ENCODE measurements at places on chromosomes 12 and 14.

- no peak for DNase-seq
These were observed 127.2 kb downstream of the CMAS start for GRCh38 chr12:22173177-22173576.

DNA sequence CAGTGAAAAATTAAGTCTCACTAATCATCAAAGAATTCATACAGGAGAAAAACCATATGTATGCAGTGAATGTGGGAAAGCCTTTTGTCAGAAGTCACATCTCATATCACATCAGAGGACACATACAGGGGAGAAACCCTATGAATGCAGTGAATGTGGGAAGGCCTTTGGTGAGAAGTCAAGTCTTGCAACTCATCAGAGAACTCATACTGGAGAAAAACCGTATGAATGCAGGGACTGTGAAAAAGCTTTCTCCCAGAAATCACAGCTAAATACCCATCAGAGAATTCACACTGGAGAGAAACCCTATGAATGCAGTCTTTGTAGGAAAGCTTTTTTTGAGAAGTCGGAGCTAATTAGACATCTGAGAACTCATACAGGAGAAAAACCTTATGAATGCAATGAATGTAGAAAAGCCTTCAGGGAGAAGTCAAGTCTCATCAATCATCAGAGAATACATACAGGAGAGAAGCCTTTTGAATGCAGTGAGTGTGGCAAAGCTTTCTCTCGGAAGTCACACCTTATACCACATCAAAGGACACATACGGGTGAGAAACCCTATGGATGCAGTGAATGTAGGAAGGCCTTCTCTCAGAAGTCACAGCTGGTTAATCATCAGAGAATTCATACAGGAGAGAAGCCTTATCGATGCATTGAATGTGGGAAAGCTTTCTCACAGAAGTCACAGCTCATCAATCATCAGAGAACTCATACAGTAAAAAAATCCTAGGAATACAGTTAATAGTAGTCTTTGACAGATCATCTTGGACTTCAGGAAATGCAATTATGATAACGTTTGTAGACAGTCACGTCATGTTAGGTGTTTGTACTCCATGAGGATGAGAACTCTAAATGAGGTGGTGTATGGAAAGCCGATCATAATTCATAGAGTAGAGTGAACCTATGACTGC, 21.1 kb downstream of the ZNF84 start:
- DNase-seq, result no peak

GRCh38 chr12:77102691-77103090, 37.3 kb upstream of the E2F7 start:
- no peak for DNase-seq

DNA sequence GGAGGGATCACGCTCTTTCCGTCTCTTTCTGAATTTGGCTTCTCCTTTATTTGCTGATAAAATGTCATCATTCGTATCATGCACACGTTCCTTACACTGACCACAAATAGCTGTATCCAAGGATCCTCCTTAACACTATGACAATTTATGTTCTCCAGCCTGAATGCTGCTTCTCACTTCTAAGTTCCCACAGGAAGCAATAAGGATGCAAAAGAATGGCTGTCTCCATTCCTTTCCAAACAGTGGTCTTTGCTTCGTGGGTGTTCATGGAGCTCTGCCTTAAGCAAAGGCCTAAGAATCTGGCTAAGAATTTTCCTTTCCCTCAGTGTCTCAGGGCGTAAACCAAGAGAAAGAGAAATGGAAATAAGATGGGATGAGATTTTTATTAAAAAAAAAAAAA, 200.2 kb downstream of the ITPR2 start:
- DNase-seq, result no peak

DNA sequence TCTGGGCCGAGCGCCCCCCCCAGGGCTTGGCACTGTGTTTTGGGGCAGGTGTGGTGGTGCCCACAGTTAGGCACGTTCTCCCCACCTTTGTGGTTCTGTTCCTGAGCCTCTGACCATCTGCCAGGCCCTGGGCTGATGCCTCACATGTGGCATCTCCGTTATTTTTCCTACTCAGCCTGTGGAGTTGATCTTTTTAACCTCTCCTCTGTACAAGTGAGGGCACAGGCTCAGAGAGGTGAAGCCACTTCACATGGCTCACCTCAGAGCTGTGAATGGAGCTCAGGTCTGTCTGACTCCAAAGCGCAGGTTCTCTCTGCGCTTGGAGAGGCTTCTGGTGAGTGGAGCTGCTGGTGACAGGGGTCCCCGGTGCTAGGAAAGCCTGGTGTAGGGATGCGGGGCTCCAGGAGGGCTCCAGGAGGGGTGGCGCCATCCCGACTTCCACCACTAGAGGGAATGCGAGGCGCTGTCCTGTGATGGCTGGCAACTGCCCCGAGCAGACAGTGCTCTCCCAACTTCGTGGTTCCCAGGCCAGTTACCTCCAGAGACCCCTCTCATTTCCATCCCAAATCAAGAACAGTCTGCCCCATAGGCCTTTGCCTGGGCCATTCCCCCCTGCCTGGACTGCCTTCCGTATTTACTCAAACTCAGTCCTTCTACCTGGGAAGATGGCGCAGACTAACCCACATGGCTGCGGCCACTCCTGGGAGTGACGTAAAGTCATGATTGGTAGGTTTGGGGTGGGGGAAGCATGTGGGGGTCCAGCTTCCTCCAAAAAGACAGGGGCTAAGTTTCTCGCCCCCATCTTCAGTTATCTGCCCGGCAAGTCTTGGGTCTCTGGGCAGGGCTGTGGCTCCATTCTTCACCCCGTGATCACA, 9.9 kb downstream of the BCL7A start:
- DNase-seq, result no peak

DNA sequence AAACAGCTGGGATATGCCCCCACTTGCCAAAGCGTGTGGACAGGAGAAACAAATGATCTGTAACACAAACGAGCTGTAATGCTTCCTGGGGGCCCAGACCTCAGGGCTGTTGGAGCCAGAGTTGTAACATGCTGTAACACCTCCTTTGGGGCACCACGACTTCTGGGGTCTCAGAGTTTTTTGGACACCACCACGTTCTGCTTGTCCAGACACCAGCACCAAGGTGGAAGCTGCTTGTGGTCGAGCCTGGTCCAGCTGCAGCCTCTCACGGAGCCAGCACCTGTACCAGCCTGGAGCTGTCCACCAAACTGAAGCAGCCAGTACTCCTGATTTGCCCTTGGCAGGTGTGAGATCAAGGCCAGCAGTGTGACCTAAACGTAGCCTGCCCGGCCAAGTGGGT, 879.4 kb downstream of the SLC6A15 start:
- no peak for DNase-seq

All from vagina (tissue), 2 donors.